Femur (tissue), 1 donor: ENCODE measurements at places on chromosomes 12 and 14.

DNA sequence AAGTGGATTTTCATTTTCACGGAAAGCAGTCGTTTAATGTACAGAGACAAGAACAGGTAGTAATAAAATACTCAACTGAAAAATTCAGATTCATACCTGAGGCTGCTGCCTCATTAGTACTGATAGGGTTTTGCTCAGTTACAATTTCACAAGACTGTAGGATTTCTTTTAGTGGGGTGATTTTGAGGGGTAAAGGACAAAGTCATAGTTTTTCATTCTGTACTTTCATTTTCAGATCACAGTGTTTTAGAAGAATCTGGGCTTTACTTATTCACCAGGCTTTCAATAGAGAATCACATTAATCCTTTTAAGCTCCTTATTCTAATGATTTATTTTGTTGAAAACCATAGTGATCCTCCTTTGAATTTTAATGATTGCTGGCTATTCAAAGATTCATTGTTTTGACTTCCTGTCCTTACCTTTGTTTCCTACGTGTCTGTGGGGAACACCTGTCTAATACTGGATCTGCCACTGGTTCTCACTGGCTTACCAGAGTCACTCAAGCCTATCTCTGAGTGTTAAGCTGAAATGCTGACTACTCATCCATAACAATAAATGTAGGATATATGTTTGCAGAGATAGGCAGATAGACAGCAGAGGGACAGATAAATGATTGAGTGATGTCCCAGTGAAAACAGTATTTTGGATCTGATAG is 243.8 kb upstream of the NPAS3 start:
- no peak for DNase-seq

GRCh38 chr12:50174971-50175715 is 8.0 kb upstream of the CERS5 start:
- DNase-seq, result no peak

DNA sequence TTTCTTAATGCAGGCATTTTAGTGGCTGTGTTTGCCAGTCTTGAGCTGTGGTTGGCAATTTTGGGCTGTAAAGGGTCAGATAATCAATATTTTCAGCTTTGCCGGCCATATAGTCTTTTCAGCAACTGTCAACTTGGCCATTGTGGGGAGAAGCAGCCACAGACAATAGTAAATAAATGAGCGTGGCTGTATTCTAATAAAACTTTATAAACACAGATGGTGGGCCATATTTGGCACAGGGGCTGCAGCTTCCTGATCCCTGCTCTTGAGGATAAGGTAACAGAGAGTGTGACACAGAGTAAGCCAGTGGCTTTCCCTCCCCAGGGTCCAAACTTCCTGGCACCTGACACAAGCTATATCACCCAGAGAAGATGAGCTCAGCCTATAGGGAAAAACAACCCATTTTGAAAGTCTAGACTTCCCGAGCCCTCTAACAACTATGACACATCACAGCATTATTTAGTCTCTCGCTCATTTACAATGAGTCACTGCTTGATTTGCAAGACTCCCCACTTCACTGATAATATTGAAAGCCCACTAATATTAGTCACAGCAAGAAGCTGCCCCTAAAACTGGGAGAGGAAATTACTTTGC is 163.1 kb upstream of the TMPO start:
- no peak for DNase-seq

GRCh38 chr12:104877103-104877705 is 80.9 kb downstream of the SLC41A2 start:
- peak; percentile 46 for DNase-seq

- DNase-seq, result no peak
These were observed 95.8 kb downstream of the PRKCH start for GRCh38 chr14:61417141-61417540.

GRCh38 chr12:115452751-115453281 is 768.8 kb upstream of the TBX3 start:
- no peak for DNase-seq

- no peak for DNase-seq
These were observed 5.1 kb downstream of the SDS start for GRCh38 chr12:113398346-113399290.

- DNase-seq, result no peak
These were observed 1099.4 kb downstream of the FSCB start for GRCh38 chr14:43407706-43408105.

GRCh38 chr14:100683578-100683977 is 43.1 kb upstream of the DLK1 start:
- DNase-seq, result no peak

- DNase-seq, result no peak
These were observed 182.0 kb upstream of the DCN start for GRCh38 chr12:91364471-91365184.

DNA sequence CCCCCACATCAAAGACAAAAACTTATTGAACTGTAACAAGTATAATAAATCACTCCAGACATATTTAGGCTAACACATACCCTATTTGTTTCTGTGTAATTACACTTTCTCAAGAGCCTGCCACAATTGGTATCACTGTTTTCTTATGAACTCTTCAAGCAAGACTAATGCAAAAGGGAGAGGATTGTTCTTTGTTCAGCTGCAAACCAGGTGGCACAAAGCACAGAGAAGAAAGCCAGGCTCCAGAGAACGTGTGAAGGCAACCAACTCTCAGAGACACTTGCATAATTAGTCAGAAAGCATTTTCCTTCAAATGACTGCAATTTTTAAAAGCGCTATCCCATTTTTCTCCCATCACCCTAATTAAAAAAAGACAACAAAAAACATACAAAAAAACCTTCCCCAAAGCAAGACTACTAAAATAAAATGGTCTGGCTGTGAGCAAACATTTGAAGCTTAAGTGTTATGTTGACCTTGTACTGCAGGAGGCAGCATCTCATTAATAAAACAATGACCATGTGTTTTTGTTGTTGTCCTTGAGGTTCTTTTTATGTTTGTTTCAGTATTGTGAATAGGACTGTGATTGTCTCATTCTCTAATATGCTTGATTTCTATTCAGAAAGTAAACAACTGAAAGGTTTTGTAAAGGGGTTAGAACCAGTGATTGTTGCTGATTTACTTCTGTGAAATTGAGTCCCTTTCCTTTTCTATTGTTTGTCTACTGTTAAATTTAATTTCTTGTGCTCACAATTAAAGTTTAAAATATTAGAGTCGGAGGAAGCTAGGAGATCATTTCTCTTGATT is 452.7 kb upstream of the PDE3A start:
- DNase-seq, result no peak

DNA sequence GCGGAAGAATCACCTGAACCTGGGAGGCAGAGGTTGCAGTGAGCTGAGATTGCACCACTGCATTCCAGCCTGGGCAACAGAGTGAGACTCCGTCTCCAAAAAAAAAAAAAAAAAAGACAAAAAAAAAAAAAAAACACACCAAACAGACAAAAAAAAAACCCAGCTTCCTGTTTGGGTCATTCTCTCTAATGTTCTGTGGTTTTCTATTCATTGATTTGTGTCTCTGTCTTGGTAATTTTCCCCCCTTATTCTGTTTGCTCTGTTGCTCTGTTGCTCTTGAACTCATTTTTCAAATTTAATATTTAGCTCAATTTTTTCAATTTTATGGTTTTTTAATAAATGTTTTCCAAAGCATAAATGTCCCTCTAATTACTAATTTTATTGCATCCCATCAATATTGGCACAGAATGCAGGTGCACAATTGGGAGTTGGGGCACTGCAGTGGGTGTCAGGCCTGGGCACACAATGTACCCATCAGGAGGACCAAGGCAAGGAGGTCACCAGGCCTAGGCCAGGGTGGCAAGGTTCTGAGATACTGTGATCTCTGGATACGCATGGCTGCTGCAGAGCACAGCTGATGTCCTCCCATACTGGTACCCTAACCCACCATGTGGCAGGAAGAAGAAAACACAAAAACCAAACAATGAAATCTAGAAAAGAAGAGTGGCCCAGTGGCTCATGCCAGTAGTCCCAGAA is 8.0 kb upstream of the GNPTAB start:
- DNase-seq, result no peak

DNA sequence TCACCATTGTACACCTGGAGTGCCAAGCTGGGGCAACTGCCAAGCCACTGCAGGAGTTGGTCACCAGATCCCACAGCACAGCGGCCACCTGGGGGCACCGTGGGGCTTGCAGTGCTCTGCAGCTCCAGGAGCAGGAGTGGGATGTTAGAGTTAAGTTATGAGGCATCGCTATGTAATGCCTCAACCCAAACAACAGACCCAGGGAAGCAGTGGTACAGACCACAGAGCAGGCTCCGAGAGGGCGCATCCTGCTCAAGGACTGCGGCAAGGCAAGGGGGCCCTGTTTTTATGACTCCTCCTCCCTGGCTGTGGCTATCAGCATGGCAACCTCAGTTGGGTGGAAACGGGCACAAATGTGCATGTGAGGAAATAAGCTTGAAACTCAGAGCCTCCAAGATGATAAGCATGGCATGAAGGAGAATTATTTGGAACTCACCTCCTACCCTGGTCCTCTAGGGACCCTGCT is 63.1 kb downstream of the ARL6IP4 start:
- peak; percentile 83 for DNase-seq

- DNase-seq, result no peak
These were observed 374.9 kb upstream of the RGS6 start for GRCh38 chr14:71557351-71557750.

DNA sequence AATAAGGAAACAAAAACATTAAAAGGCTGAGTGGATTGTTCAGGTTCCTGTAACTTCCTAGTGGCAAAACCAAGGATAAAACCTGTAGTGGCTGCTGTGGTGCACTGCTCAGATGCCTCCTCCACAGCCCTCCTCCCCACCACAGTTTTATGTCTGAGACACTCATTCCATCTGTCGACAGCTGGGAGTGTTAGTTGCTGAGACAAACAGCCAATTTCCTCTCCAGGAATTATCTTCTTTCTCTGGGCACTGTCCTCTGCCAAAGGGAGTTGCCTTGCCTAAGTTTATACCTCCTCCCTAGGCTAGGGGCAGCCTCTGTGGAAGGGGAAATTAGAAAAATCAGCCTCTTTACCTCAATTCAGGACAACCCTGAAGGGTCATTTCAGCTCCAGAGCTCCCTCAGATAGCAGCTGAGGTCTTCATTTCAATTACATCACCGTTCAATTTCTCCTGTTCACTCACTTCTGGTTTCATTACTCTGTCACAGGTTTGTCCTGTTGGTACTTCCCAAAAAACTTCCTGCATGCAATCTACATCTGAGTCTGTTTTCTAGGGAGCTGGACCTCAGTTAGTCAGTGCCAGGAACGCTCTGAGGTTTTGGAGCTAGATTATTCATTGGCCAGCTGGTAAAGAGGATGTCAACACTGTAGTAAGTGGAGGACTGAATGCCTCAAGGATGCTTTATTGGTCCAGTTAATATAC is 74.9 kb upstream of the ATP2B1 start:
- DNase-seq, result peak; percentile 59

DNA sequence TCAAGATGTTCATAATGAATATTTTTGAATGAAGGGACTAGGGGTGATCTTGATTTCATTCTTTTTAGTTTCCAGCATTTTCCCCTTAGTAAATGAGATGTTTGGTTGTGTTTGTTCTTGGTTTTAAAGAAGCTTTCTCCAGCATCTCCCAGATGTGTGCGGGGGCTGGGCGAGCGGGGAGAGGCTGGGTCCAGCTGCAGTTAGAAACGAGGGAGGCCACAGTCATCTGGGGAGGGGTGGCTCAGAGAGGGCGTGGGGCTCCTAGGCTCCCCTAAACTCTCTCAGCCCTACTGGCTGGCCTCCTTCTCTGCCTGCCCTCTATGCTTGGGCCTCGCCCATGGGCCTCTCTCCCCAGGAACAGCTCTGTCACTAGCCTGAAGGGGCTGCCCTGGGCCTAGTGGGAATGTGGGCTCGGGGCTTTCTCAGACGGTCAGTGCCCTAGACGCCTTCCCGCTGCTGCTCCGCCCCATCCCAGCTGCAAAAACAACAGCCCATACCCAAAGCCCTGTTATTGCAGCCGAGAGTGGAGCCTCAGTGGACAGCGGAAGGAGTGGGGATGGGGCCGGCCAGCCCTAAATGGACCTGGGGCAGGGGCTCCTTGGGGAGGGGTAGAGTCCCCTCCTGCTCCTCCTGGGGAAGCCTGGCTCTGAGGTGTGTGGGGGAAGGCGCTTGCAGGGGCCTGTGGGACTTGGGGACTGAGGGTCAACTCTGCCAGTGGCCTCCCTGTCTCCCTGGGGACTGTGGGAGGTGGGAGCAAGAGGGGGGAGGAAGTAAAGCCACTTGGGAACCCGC is 18.3 kb upstream of the EIF2B2 start:
- DNase-seq, result peak; percentile 64

DNA sequence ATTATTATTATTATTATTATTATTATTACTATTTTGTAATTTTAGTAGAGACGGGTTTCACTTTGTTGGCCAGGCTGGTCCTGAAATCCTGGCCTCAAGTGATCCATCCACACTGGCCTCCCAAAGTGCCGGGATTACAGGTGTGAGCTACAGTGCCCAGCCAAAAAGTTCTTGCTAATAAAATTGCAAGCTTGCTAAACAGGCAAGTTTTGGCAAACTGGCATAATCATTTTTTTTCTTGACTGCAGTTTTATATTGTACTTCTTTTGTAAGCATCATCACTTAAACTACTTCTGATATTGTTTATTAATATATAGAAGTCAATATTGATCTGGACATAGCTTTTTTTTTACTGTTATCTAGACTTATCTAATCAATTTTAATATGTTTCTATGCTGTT is 536.4 kb downstream of the LRFN5 start:
- DNase-seq, result no peak

- no peak for DNase-seq
These were observed 160.0 kb downstream of the ADGRD1 start for GRCh38 chr12:131113568-131114270.

DNA sequence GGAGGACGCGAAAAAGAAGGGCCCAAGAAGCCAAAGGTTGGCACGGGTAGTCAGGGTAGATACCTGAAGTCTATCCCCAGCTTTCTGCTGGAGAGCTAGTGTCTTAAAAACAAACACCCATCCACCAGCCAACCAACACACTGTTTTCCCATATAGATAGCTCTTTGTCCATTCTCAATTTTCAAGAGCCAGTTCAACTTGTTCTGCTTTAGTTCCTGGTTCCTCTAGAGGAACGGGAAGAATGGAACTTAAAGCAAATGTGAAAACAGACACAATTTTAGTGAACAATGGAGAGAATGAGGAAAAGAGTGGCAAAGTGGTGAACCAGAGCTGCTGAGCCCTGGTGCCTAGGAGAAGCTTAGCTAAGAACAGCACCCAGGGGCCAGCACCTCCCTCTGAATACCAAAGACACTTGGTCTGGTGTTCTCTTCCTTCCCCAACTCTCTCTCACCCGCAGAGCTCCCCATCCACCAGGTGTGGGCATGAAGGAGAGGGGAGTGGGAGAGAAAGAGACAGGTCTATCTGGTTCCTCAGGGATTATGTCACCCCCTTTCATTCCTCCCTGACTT is 3.8 kb downstream of the NDRG2 start:
- no peak for DNase-seq

DNA sequence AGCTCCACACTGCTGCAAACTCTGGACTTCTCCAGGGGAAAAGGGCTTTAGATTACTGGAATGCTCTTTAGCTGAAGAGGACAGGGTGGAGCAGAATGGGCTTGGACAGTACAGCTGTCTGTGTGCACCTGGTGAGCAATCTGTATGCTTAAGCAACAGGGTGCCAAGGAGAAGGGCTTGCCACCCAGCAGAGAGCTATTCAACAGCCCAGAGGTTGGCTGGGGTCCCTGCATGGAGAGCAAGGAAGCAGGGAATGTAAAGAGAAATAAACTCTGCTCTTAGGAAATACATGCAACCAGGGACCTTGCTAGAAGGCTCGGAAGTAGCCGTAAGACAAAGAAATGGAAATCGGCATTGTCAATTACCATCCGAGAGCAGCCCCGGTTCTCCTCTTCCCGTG is 53.0 kb upstream of the CORO1C start:
- DNase-seq, result no peak
